Uterus (tissue), 4 donors: ENCODE measurements at places on chromosomes 5 and 9. TPM values are rescaled to one million over a fixed set of nuclear protein-coding genes. Genes with fewer than 3 reads are reported as not detected.

Gene FOXD4
- not detected for total RNA-seq

Gene CCNJL
- 2.6 TPM for total RNA-seq

Gene CATSPER3
- total RNA-seq: 0.48 TPM

Gene FAM170A
- total RNA-seq: not detected

Gene FABP6
- total RNA-seq: not detected

Gene IGIP
- total RNA-seq: 17.8 TPM

Gene AP3S1
- total RNA-seq: 46.5 TPM

Gene CWC27
- 23.8 TPM for total RNA-seq

Gene NANS
- total RNA-seq: 37.5 TPM

Gene ACTBL2
- total RNA-seq: not detected

Gene PCDHA1
- not detected for total RNA-seq

Gene SHISAL2B
- total RNA-seq: not detected

Gene PCDHGB7
- total RNA-seq: 12.6 TPM

Gene ZDHHC11
- total RNA-seq: 8.2 TPM

Gene PCDHA7
- not detected for total RNA-seq

Gene CPLANE1
- 22.4 TPM for total RNA-seq

Gene MEIKIN
- total RNA-seq: not detected

Gene HSD17B3
- not detected for total RNA-seq

Gene ARID3C
- total RNA-seq: 0.35 TPM

Gene C7
- 293 TPM for total RNA-seq

Gene PCDHB14
- total RNA-seq: 3.6 TPM

Gene WHRN
- total RNA-seq: 4.0 TPM

Gene CDC25C
- not detected for total RNA-seq

Gene RMRP
- 3,764 TPM for total RNA-seq
